ENCODE measurements at places on chromosomes 5 and 9.

DNA sequence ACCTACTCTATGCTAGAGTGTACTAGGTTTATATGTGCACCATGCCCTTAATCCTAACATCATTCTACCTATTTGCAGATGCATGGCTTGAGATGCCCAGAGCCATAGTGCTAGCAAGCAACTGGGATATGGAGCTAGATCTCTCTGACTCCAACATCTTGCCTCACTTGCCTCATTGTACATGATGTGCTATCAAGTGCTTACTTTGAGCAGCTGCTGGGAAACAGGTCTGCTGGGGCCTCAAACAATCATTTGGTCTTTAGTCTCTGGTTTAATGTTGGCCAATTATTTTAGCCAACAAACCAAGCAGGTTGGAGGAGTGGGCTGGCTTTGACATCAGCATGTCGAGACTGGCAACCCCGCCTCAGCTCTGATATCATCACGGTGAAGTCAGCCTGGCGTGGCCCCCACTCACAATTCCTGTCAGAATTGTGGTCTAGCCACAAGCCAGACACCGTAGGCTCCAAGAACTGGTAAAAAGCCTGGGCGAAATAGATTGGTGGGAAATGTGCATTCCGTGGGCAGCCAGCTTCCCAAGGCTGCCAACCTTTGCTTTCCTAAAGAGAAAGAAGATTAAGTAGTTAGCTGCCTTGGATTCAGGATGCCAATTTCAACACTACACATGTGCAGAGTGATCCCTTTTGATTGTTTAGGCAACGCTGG is 21.1 kb upstream of the GAS1 start:
- DNase-seq: no peak

DNA sequence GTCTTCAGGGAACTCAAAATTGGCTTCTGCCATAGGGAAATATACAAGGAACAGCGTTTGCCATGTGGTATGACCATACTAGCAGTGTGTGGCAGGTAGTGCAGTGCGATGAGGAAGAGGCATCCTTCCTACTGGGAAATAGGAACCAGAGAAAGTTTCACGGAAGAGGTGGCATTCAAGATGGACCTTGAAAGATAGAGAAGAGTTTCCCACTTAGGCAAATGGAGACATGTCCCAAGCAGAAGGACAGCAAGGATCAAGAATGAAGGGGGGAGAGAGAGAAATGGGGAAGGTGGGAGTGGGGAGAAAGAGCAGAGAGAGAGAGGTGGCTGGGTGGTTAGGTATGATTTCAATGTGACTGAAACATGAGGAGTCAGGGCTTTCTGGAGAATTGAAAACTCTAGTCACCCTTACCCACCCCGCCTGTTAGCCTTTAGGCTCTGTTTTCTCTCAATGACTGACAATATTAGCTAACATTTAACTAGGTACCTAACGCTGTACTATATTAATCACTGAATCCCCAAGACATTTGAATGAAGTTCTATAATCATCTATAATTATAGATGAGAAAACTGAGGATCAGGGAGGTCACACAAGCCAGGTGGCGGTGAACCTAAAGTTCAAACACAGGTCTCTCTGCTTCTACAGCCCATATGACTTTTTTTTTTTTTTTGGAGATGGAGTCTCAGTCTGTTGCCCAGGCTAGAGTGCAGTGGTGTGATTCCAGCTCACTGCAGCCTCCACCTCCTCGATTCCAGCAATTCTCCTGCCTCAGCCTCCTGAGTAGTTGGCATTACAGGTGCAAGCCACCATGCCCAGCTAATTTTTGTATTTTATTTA is 171.3 kb downstream of the NR3C1 start:
- DNase-seq: no peak

DNA sequence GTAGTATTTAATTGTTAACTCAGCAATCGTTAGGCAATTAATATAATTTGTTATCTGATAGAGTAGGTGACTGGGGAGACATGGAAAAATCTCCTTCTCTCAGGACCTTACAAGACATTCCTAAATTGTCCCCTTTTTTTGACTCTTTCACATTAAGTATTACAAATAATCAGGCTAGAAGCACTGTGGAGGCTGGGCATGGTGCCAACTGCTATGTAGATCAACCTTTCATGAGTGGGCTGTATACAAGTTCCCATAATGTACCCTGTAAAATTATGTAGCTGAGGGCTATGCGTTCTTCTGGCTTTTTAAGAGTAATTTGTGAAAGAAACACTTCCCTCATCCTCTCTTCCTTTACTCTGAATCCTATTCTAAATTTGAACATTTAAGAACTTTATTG is 140.2 kb downstream of the NFIB start:
- DNase-seq: no peak

- DNase-seq: no peak
These were observed 73.2 kb downstream of the PGM5 start for GRCh38 chr9:68429631-68430030.

GRCh38 chr5:148911386-148911785 is 85.0 kb downstream of the ADRB2 start:
- no peak for DNase-seq

DNA sequence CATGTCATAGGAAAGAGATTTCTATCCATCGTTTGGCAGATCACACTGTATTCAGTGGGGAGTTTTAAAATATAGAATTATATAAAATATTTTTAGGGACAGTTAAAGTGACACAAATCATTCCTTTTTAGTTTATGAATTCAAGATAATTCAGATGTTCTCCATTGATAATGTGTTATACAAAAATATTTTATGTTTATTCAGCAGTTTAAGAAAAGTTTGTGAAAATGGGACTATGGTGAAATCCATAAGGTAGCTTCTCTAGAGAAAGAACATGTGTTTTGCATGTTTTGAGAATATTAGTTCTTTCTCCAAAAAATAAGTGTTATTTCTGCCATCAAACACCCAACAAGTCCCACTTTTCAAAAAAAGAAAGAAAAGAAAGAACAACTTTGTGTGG is 122.9 kb downstream of the EMB start:
- no peak for DNase-seq

GRCh38 chr5:167940911-167941310 is 350.5 kb upstream of the WWC1 start:
- no peak for DNase-seq

DNA sequence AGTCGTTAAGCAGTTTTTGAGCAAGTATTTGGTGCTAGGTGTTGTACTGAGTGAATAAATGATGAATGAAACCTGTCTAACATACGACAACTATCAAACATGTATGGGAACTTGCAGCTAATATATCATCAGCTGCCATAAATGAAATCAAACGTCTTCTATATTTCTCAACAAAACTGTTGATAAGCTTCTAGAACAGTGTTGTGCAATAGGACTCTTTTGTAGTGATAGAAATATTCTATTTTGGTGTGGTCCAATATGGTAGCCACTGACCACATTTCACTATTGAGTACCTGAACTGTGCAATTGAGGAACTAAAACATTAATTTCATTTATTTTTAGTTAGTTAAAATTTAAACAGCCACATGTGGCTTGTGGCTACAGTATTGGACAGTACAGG is 16.3 kb upstream of the FYB1 start:
- DNase-seq: no peak

DNA sequence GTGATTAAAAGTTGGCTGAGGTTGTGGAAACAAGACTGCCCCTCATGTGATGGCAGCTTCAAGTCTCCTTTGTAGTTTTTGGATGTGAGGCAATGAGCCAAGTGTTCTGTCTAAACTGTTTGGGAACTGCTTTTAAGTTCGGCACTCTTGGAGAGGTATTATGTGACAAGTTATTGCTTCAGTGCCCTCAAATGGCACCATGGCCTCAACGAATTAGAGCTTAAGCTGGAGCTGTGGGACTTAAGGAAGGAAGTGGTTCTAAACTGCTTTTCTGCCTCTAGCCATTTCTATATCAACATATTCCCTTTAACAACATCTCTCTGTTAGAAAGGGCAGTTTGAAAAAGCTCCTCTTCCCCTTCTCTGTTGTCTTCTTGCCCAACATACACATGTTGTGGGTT is 227.7 kb downstream of the RFK start:
- DNase-seq: no peak

GRCh38 chr9:135144581-135145170 is 57.2 kb downstream of the OLFM1 start:
- no peak for DNase-seq

DNA sequence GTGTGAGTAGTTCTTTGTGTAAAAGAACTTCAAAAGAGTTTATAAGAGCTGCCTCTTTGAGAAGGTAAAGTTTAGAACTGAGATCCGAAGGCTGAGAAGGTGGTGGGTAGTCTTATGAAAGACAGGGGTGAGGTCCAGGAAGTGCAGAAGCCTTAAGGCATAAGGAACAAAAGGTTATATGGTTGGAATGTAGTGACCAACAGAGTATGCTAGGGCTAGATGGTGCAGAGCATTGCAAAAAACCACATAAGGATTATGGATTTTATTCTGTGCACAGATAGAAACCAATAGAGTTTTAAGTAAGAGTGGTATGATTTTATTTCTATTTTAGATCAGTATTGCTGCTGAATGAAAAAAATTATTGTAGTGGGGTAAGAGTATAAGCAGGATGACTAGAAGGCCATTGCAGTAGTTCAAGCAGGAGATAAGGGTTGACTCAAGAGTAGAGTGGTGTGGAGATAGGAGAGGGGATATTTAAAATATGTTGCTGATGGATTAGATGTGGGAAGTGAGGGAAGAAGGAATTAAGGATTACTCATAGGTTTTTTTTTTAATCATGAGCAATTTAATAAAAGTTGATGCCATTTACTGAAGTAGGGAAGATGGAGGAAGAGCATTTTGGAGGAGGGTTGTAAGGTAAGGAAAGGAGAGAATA is 3.7 kb downstream of the RECK start:
- peak; percentile 29 for DNase-seq

- DNase-seq: no peak
These were observed 100.0 kb downstream of the ZSWIM6 start for GRCh38 chr5:61431923-61432620.

DNA sequence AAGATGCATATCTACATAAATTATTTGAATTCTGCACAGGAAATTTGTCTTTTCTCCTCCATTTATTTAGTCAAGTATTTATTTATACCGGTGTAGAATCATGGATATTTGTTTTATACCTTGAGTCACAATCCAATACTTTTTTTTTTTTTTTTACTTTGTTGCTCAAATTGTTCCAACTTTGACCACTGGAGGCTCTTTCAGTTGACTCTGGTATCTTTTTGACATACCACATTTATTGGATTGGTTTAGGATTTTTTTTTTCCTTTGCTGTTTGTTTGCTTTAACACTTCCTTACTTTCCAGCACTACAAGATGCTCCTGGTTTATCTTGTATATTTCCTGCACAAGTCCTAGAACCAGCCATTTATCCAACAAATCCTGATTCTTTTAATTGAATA is 543.1 kb upstream of the RIOK2 start:
- DNase-seq: no peak
